ENCODE measurements at places on chromosomes 2 and 18.

GRCh38 chr2:229202646-229203045, 68.4 kb downstream of the PID1 start:
- peak; percentile 13 for DNase-seq

GRCh38 chr2:151437630-151438029, 27.9 kb downstream of the RIF1 start:
- DNase-seq = peak; percentile 42

GRCh38 chr18:62186499-62186773, 420 bp downstream of the PIGN start:
- no peak for DNase-seq

DNA sequence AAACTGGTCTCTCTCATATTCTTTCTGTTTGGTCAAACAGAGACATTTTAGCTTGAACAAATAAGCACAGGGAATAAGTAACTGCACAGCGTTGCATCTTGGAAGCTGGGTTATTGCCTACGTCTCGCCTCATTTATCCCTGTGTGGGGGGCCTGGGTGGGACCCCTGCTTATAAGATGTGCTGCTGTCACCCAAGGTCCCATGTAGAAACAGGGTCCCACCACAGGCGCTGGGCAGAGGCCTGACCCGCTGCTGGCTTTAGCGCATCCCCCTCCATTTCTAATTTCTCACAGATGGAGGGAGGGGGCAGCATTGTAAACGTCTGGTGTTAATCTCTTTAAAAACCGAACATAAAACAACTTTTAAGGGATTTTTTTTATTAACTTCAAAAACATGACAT, 207.8 kb downstream of the HDAC4 start:
- no peak for DNase-seq

DNA sequence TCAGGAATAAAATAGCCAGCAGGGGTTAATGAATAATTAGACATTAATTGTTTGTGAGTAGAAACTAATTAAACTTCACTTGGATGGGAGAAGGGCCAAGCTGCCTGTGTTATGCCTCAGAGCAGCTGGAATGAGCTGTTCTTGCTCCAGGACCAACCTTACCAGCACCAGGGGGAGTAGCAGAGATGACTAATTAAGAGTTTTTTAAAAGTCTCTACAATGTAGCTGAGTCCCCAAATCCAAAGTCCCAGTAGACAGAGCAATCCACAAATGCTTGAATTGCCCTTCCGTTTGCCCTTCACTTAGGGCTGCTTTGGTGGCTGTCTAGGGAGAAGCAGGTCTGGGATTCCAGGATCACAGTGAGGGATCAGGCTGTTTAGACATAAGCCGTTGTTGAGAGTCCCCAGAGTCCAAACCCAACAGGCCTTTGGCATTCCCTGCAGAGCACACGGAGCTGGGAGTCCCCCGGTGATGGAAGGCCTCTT, 59.4 kb downstream of the RHOB start:
- peak; percentile 76 for DNase-seq

DNA sequence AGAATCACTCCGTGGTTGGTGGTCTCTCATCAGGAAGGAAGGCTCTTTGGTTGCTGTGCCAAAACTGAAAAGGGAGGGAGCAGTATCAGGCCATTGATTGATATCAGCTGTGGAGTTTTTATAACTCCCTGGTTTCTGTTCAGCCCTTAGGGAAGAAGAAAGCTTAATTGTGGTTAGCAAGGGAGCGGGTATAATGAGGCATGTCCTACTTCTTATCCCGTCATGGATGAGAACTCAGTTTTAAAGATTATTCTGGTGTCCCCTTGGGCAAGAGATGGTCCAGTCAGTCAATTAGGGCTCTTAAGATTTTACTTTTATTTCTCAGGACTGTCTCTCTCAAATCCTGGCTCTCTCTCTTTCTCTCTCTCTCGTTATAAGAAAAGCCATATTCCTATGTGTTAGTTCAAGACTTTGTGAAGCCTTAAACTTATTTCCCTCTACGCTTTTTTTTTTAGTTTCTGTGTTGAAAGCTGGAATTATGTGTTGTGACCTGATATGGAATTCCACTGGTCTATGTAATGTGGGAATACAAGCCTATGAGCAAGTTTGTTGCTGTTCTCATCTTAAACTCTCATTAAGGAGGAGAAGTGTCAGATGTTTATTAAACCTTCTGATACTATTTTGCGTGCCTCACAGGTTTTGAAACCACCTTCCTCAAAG, 514.0 kb upstream of the CDH2 start:
- DNase-seq = no peak

- no peak for DNase-seq
Observed at GRCh38 chr2:74290466-74291217, 52.6 kb downstream of the SLC4A5 start.

GRCh38 chr18:3966642-3967358, 488.3 kb downstream of the DLGAP1 start:
- DNase-seq = peak; percentile 45

- no peak for DNase-seq
Observed at GRCh38 chr2:14602309-14602708, 30.2 kb upstream of the LRATD1 start.

DNA sequence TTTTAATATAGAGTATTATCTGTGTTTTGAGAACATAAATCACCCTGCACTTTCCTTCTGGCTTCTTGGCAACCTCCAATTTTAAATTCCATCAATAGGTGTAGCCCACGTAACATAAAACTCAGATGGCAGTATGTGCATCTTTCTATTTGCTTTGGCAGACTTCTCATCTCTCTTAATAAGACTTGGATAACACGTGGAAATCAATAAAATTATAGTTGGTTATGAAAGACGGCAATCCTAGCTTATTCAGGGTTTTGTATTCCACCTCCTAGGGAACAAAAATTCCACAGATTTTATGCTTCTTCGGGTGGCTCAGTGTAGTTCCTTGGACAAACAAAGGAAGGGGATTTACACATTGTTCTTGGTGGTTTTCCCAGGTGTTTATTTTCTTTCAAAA, 299.3 kb downstream of the RND3 start:
- DNase-seq = no peak

GRCh38 chr2:160077912-160078810, 15.7 kb upstream of the PLA2R1 start:
- DNase-seq = no peak

DNA sequence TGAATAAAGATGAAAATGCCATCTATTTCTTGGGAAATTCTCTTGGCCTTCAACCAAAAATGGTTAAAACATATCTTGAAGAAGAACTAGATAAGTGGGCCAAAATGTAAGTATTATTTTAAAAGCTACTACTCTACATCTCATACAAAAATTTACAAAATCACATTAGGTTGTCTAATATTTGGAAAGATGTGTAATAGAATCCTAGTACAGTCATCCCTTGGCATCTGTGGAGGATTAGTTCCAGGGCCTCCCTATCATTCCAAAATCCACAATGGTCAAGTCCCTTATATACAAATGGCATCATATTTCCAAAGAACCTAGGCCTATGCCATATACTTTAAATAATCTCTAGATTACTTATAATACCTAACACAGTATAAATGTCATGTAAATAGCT, 41.2 kb downstream of the KYNU start:
- DNase-seq = no peak

DNA sequence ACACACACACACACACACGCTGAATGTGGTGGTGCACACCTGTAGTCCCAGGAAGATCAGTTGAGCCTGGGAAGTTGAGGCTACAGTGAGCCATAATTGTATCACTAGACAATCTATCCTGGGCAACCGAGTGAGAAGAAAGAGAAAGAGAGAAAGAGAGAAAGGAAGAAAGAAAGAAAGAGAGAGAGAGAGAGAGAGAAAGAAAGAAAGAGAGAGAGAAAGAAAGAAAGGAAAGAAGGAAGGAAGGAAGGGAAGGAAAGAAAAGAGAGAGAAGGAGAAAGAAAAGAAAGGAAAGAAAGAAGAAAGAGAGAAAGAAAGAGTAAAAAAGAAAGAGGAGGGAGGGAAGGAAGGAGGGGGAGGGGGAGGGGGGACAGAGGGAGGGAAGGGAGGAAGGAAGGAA, 150.0 kb upstream of the MAP3K20 start:
- no peak for DNase-seq

- DNase-seq = peak; percentile 41
Observed at GRCh38 chr2:97871096-97871780, 124.5 kb downstream of the TMEM131 start.

- DNase-seq = no peak
Observed at GRCh38 chr2:168315331-168316072, 68.1 kb upstream of the STK39 start.

DNA sequence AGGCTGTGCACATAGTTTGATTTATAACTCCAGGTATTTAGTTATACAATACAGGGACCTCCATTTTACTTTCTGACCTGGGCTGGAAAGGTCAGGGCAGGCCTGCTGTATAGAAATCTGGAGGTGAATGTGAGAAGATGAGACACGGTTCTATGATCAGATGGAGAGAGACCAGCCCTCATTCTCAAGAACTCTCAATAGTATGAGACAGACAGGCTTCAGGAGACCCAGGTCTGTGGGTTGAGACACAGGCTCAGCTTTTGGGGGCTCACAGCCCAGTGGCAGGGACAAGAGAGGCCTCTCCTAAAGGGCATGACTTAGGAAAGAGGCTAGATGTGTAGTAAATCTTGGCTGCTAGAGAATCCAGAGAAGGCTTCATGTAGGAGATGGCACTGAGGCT, 719 bp upstream of the ATP6V1B1 start:
- no peak for DNase-seq

GRCh38 chr2:114543236-114543766, 100.9 kb downstream of the DPP10 start:
- peak; percentile 11 for DNase-seq

DNA sequence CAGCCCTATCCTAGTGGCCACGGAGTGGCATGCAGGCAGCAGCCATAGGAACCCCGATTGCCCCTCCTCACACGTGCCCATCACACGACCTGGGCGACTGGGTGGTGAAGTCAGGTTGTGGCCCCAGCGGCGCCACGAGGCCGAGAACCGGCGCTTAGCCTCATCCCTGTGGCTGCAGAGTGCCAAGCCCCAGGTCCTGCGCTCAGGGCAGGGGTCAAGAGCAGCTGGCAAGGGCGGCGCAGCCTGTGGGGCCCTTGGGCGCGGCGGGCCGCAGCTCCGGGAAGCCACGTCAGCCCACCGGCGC, 73.3 kb downstream of the RPIA start:
- DNase-seq = no peak

DNA sequence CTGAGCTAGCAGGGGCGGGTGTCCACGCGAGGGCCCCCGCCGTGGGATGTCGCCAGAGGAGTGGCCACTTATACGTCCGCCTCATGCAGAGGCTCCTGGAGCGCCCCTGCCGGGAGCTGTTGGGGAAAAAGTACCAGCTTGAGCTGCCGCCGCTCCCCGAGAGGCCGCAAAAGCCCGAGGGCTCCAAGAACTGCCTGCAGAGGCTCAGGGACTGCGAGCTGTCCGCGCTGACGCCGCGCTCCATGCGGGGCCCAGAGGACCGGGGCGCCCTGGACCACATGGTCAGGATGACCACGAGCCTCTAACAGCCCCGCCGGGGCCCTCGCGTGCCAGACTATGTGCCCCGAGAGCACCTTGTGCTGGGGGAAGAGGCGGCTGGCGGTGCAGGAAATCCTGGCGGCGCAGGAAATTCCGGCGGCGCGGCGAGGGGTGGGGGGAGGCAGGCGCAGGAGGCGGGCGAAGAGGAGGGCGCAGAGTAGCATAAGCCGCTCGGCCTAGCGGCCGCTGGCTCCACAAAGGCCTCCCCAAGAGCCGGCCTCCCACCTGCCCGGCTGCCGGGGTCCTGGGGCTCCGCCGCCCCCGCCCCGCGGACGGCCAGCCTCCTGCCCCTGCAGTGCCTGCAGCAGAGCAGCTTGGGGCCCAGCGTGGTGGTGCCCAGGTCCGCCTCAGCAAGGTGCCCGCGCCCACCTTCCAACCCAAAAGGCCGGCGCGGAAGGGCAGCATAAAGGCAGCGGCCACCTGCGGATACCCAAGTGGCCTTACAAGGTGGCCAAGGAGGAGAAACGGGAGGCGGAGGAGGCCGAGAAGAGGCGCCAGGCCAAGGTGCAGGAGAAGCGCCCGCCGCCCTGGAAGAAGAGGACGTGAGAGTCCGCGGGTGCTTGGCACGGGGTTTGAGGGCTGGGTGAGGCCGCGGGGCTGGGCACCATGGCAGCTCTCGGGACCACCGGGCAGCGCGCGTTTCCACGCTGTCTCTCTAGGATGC, 42.1 kb upstream of the TRIM43B start:
- peak; percentile 86 for DNase-seq

DNA sequence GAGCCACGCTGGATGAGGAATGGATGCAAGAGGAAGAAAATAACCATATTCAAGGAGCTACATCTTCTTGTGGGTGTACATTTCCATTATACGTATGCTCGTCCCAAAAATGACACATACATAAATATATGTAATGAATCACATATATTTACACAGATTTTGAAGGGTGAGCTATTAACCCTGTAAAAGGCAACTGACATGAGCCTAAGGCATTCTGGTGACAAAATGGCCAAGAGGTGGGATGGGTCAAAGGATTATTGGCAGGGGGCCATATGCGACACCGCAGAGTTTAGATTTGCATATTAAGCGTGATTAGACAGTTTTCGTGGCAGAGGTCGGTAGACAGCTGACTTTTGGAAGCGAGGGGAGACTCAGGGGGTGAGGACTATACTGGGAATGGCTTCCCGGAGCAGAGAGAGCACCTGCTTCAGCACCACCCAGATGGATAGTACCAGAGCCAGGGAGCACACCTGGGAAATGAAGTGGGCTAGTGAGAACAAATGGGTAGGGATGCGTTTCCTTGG, 431 bp upstream of the CNRIP1 start:
- peak; percentile 9 for DNase-seq

GRCh38 chr2:120442923-120443571, 97.1 kb downstream of the INHBB start:
- DNase-seq = no peak

DNA sequence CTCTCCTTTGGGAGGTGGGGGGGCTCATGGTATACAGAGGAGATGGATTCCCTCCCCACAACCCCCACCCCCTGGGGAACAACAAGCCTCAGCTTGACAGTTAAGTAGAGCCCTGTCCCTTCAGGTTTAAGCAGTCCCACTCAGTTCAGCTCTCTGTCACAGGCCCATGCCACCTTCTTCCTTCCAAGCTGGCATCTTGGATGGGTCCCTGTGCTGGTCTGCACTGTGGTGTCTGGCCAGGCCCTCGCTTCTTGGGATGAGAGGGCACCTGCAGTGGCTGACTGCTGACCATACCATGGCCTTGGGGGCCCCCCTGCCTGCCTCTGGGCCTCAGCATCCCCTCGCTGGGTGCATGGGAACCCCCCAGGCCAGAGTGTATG, 20.4 kb upstream of the GPR17 start:
- no peak for DNase-seq

GRCh38 chr2:227834423-227834822, 20.8 kb downstream of the CCL20 start:
- no peak for DNase-seq

DNA sequence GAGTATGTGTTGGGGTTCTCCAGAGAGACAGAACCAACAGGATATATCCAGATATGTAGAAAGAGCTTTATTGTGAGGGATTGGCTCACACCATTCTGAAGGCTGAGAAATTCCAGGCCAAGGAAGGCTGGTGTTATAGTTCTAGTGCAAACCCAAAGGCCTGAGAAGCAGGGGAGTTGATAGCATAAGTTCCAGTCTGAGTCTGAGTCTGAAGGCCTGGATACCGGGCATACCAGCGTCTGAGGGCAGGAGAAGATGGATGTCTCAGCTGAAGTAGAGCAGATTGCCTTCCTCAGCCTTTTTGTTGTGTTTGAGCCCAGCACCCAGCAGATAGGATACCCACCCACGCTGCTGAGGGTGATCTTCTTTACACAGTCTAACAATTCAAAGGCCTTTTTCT, 211.7 kb upstream of the RASGRP3 start:
- DNase-seq = no peak

GRCh38 chr2:3091696-3092095, 285.9 kb downstream of the EIPR1 start:
- no peak for DNase-seq

- no peak for DNase-seq
Observed at GRCh38 chr2:98731894-98732349, 990 bp upstream of the MGAT4A start.

Data from GM03348 (cell line).